ENCODE measurements at places on chromosomes 12 and 14. TPM values are rescaled to one million over a fixed set of nuclear protein-coding genes. Genes with fewer than 3 reads are reported as not detected.

DNA sequence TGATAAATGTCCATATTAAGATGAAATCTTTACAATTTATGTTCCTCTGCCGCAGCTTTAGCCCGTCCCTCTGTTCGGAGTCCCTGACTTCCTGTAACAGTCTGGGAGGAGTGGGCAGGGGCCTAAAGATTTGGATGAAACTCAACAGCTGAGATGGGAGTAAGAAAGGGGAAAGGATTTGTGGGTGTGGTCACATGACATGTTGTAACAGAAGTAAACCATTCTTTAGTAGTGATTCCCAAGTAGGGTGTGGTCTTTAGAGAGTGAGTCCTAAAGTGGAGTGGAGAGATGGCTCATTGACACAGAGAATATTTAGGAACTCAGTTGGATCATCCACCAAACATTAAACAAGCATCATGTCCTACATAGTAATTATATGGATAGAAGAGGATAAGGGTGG lies 12.9 kb downstream of the TMEM117 start:
- peaks cover 10% of the 10 kb centered on the region for H3K36me3 ChIP-seq
- no peak overlapping the region for H3K4me3 ChIP-seq
- no peak overlapping the region for H3K27ac ChIP-seq
- DNase-seq: no peak
- H3K4me1 ChIP-seq: peaks cover 9% of the 10 kb centered on the region

DNA sequence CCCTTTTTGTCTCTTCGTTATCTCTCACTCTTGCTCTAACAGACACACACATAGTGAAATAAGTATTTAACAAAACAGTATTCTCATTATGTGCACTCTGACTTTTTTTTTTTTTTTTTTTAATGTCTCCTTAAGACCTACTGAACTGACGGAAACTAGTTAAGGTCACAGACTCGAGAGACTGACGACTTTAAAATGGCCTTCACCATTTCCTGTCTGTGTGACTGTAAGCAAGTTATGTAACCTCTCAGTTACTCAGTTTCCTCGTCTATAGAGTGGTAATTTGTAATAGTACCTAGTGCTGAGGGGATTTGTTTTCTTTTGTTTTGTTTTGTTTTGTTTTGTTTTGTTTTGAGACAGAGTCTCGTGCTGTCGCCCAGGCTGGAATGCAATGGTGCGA lies 284.8 kb downstream of the FBXL14 start:
- H3K4me1 ChIP-seq: no peaks in the 10 kb centered on the region
- H3K27me3 ChIP-seq: no peaks in the 10 kb centered on the region
- no peak overlapping the region for H3K4me3 ChIP-seq

- H3K27me3 ChIP-seq: no peaks in the 10 kb centered on the region
- peaks cover 2% of the 10 kb centered on the region for H3K36me3 ChIP-seq
- H3K27ac ChIP-seq: peak overlapping the region; percentile 19
Measured at GRCh38 chr12:43797561-43798217, 8.4 kb downstream of the TWF1 start.

DNA sequence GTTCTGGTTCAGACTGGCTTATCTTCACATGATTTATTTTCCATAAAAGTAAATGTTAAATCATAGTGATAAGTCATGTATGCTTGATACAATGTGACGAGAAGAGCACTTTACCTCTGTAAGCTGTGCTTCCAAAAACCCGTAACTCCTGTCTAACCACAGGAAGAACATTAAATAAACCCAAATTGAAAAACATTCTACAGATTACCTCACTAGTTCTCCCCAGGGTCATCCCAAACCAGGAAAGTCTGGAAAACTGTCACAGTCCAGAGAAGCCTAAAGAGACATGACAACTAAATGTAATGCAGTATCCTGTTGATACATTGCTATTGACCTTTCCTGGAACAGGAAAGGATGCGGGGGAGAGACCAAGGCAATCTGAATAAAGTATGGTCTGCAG lies 32.5 kb upstream of the DUSP6 start:
- H3K4me3 ChIP-seq: no peak overlapping the region
- peaks cover 4% of the 10 kb centered on the region for H3K4me1 ChIP-seq
- H3K27me3 ChIP-seq: peaks cover 5% of the 10 kb centered on the region
- DNase-seq: no peak
- H3K27ac ChIP-seq: no peak overlapping the region
- no peaks in the 10 kb centered on the region for H3K36me3 ChIP-seq

DNA sequence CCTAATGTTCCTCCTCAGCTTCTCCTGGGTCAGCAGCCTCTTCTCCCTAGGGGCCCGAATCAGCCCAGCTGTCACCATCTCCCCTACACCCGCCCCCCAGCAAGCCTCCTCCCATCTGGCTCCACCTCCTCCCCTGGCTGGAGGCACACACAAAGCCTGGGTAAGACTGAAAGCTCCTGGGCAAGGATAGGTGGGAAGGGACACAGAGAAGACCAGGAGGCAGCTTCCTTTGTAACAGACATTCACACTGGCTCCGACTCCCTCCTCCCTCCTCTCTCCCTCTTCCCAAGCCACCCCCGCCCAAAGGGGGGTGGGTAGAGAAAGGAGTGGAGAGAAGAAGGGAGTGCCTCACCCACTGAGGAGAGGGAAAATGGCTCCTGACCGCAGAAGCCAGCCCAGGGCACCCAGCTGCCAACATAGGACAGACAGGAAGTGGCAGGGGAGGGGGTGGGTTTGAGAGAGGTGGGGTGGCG lies 4.0 kb downstream of the CHD4 start:
- H3K36me3 ChIP-seq: peaks cover 41% of the 10 kb centered on the region
- no peaks in the 10 kb centered on the region for H3K27me3 ChIP-seq
- peak; percentile 37 for DNase-seq
- H3K27ac ChIP-seq: peak overlapping the region; percentile 95
- H3K4me3 ChIP-seq: no peak overlapping the region

DNA sequence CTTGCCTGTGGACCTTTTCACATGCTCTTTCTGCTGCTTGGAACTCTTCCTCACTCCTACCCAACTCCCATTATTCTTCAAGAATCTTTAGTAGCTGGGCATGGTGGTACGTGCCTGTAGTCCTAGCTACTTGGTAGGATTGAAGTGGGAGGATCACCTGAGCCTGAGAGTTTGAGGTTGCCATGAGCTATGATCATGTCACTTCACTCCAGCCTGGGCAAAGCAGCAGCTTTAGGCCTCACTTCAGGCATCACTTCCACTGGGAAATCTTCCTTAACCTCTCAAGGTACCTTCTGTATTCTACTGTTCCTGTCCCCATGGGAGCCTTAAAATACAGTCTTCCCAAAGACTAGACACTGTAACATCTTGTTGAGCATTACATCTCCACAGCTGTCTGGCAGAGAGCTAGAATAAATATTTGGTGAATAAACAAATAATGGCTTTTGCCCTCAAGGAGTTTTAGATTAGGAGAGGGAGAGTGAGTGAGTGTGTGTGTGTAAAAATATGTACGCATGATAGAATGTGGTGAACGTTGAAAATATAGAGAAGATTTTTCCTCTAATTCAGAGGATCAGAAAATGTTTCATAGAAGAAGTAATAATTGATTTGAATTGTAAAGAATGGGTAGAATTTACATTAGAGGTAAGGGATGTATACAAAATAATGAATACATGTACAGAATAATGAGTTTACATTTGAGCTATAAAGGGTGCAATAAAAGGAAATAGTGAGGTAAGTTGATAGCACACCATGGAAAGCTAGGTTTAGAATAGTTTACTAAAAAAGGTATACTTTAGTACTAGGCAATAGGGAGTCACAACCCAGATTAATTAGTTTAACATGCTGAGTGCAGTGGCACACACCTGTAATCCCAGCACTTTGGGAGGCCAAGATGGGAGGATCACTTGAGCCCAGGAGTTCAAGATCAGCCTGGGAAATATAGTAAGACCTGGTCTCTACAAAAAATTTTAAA lies 29.2 kb upstream of the BMAL2 start:
- H3K27ac ChIP-seq: peak overlapping the region; percentile 83
- H3K4me3 ChIP-seq: no peak overlapping the region
- H3K27me3 ChIP-seq: no peaks in the 10 kb centered on the region
- no peaks in the 10 kb centered on the region for H3K4me1 ChIP-seq
- peaks cover 3% of the 10 kb centered on the region for H3K36me3 ChIP-seq

DNA sequence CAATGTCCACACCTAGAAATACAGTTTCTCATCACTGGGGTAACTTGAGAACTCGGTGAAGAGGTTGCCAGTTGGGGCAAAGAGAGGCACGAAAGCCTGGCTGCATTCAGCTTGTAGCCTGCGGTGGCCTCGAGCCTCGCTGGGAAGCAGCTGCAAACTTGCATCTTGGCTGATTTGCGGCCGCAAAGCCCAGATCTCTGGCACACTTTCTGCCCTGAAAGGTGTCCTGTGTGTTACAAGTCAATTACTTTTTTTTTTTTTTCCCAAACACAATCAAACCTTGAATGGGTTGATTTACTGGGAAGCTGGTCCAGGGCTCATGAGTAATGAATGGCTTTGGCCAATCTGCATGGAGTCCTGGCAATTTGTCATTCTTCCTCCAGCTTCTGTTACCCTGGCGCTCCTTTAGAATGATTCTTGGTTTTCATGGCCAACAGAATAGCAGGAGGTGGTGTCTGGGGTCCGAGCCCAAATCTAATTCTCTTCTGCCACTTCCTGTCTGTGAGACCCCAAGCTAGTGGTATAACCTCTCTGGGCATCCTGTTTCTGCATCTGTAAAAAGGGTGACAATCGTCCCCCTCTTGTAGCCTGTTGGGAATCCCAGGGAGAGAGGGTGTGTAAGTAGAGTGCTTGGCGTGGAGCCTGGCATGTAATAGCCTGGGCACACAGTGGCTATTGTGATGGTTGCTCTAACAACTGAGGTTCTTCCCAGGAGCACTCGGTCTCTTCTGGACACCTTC lies 6.7 kb downstream of the BCL7A start:
- H3K4me1 ChIP-seq: peaks cover 25% of the 10 kb centered on the region
- H3K27ac ChIP-seq: no peak overlapping the region
- H3K4me3 ChIP-seq: peak overlapping the region; percentile 24

TMEM229B gene
- 0.32 TPM for total RNA-seq

TAPBPL gene
- 29.6 TPM for total RNA-seq
